NCI-H1105 treated with DMSO at 0.1 percent for 48 hours (cell line): ENCODE measurements at places on chromosomes 16 and 17.
A peak's percentile ranks its signal among the peaks of the same experiment; 100 is the strongest.

GRCh38 chr16:24562811-24563210 lies 23.4 kb downstream of the RBBP6 start:
- no peak for DNase-seq

GRCh38 chr16:17295948-17296347 lies 174.8 kb downstream of the XYLT1 start:
- no peak for DNase-seq

DNA sequence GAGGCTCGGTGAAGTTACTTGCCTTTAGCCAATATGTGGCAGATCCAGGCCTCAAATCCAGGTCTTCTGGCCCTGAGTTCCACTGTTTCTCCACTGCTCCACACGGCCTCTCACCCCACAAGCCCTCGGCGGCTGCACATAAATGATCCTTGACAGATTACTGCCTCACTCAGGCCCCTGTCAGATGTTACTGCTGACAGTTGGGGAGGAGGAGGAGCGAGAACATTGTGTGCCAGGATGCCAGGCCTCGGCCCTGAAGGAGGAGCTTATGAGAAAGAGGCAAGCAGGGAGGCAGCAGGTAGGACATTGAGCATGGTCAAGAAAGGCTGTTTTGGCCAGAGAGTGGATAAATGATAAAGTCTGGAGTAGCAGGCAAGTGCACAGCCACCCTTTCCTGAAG lies 88.6 kb downstream of the RAB11FIP4 start:
- no peak for DNase-seq

GRCh38 chr17:74831444-74832146 lies 28.1 kb downstream of the GRIN2C start:
- peak; percentile 60 for DNase-seq

GRCh38 chr17:69060822-69061221 lies at the start of gene ABCA9:
ABCA9 (minus strand) TSS chr17:69060927; CDS start chr17:69051126, 9,801 bp downstream.
- no peak for DNase-seq

- no peak for DNase-seq
Observed at GRCh38 chr17:56074361-56074890, 78.8 kb upstream of the ANKFN1 start.

GRCh38 chr17:59631276-59631675 lies 11.6 kb downstream of the CLTC start:
- no peak for DNase-seq

- peak; percentile 94 for DNase-seq
Observed at GRCh38 chr17:8226536-8227237, 16.3 kb upstream of the AURKB start.

- no peak for DNase-seq
Observed at GRCh38 chr17:70041061-70041460, 34.0 kb upstream of the KCNJ16 start.

GRCh38 chr16:46974352-46974751 lies 878 bp upstream of the DNAJA2 start:
- DNase-seq = no peak

DNA sequence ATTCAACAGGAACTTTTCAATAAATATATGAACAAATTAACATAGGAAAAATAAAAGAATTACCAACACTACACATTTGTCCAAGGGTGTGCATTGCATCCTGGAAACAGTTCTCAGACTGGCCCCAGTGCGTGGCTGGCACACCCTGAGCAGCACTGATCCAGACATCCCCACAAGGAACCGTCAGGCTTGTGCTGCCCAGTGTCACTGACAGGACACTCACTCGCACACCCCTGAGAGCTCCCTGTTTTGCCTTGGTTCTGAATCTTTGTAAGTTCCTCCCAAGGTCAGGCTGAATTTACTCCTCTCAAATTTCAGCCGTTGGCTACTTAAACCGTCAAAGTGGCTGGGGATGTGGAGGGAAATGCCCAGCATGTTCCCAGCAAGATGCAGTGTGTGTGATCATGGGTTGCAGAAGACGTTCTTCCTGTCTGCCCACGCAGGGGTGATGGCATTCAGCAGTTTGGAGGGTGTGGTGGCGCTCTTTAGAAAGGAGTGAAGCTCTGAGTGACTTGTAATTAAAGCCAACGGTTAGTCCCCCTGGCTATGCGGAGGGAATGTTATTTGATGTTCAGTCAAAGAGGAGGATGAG lies 1.7 kb downstream of the MT2A start:
- no peak for DNase-seq

GRCh38 chr16:726438-727290 lies at the start of the genes CCDC78 and HAGHL:
CCDC78 (minus strand) TSS chr16:726443; CDS start chr16:726367, 76 bp downstream.
HAGHL (plus strand) TSS chr16:727106; CDS start chr16:727510, 404 bp downstream.
- no peak for DNase-seq

DNA sequence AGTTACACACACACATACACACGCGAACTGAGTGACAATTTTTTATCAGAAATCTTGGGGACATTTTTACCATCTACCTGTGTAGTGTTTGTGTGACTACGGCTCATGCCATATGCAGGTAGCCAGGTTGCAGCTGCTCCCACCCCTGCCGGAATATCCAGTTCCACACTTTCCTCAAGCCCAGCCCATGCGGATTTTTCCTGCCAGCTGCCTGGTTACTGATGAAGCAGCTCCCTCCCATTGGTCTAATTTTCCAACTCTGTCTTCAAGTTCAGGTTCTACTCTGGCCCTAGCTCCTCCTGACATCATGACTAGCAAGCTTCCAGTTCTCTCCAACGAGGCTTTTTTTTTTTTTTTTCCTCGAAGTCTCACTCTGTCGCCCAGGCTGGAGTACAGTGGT lies 4.8 kb downstream of the GSG1L2 start:
- DNase-seq = peak; percentile 4

DNA sequence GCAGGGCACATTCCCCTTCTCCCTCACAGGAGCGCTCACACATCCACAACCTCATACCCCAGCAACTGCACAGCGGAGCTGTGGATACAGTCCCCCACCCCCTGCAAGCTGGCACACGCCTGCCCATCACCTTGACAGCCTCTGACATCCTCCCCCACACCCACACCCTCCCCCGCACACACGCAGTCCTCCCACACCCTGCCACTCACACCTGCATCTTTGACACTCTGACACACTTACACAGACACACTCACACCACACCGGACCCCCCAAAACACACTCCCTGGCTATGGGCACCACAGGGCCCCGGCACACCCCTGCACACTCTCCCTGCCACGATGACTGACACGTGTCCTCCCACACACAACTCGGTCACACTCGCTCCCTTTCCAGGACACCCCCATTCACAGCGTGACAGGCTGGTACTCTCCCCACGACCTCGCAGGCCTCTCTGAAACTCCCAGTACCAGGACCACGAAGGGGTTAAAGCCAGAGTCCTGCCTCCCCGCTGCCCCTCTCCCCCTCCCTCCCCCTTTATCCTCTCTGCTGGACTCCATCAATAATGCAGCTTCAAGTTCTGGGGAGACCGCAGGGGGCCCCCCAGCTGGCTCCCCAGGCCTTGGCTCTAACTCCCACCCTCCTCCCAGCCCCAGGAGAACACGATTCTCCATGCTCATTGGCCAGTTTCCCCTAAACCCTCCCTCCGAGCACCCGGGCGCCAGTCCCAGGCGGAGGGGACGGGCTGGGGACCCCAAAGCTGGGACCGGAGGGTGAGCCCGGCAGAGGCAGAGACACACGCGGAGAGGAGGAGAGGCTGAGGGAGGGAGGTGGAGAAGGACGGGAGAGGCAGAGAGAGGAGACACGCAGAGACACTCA lies at the start of gene PPP1R1B:
PPP1R1B (plus strand) TSS at position 782 of the 876 bp plus-strand sequence. CDS start 441 bp downstream, outside the sequence.
- no peak for DNase-seq

- no peak for DNase-seq
Observed at GRCh38 chr16:87305505-87306391, 11.4 kb downstream of the C16orf95 start.

DNA sequence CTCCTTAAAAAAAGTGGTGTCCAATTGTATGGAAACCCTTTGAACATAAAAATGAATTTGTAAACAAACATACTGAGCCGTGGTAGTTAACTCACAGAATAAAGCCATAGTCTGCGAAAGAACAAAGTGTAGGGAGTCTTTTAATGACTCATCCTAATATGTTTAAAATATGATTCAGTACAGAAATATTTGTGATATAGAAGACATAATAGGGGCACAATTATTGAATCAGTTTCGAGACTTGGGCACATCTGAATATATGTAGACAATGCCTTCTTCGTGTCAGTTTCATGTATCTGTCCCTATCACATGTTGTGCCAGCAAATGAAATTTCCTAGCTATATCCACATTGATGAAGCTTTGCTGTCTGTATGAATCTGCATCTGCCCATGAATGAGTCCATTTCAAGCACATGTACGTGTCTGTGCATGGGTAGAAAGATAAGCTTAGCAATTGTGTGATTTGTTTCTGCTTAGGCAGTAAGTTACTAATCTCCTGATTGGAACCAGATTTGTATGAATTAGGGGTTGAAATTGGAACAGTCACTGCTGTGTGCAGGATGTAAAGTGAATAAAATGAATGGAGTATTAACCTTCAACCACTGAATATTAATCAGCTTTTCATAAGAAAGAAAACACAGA lies 112.5 kb upstream of the SOX9 start:
- DNase-seq = no peak

DNA sequence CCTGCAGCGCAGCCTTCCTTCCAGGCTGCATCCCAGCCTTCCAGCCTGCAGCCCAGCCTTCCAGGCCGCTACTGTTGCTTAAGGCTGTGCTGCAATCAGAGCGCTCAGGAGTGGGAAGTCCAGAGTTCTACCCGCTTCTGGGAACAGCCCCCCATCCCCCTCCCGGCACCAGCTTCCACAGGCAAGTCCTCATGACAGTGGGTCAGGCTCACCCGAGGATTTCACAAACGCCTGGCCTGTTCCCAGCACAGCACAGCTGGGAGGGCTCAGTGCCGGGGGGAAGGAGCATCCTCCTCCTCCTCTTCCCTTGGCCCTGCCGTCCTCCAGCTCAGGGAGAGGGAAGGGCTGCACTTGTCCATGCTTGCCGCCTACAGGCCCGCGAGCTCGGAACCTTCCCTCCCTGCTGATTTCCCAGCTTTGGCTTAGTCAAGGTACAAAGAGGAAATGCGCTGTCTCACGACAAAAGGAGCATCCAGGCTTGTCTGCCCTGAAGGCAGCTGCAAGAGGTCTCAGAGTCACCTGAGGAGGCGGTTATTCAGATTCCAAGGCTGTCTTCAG lies 8.3 kb downstream of the SOCS3 start:
- no peak for DNase-seq

DNA sequence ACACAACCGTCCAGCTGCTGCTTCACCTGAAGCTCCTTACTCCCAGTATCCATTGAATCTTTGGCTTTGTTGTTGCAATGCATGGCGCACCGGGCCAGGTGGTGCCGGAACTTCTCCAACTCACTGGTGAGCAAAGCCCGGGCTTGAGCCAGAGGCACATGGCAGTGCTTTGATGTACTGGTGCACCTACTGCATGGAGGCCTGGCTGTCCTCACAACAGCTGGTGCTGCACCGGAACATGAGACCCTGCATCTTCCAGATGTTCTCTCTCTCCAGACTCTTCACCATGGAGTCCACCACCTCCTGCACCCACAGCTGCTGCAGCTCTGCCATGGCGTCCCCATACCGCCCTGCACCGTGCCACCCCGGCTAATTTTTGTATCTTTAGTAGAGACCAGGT lies 10.2 kb downstream of the TACO1 start:
- no peak for DNase-seq

DNA sequence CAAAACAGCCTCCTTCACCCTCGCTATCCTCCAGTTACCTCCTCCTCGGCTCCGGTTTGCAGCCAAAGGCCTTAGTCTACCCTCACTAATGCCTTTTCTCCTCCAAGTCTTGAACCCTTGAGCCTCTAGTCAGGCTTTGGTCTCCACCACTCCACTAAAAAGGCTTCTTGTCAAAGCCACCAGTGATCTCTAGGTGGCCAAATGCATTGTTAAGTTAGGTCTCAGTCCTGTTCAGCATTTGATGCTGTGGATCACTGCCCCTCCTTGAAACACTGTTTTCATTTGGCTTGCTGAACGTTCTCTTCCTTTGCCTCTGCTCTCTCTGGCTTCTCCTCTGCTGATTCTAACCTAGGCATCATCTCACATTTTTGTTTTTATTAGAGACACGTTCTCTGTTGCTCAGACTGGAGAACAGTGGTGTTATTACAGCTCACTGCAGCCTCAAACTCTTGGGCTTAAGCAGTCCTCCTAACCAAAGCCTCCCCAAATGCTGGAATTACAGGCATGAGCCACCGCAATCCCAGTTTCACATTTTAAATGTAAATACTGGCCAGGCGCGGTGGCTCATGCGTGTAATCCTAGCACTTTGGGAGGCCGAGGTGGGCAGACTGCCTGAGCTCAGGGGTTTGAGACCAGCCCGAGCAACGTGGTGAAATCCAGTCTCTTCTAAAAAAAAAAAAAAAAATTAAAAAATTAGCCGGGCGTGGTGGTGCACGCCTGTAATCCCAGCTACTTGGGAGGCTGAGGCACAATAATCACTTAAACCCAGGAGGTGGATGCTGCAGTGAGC lies 1.1 kb downstream of the SGF29 start:
- no peak for DNase-seq

DNA sequence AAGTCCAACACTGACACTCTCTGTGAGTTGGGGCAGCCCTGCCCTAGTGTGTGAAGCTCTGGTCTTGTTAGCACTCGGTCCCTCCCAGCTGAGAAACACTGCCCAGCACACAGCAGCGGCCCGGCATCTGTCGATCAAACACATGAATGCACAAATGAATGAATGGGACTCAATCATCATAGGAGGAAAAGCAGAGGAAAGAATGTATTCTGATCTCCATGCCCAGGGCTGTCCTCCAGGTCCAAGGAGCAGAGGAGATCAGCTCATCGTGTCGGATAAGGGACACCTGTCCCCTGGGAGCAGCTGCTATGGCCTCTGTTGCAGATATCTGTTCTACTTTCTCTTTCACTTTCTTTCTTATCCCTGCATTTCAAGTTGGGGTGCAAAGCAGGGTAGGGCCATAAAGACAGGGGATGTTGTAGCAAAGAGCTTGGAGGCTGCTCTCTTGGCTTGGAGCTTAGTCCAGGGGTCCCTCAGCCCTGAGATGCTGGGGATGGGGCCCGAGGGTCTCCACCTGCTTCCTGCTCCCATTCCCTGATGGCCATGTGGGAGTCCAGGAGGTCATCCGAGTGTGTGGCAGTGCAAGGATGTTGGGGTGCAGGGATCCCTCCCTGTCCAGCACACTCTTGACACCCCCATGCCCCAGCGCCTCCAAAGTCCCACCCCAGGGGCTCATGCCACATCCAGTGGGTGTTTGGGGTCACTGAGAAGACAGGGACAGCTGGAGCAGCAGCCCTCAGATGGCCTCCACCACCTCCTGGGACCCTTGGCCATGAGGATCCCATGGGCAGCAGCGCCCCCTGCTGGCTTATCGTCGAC lies 88.2 kb downstream of the IRF8 start:
- no peak for DNase-seq

DNA sequence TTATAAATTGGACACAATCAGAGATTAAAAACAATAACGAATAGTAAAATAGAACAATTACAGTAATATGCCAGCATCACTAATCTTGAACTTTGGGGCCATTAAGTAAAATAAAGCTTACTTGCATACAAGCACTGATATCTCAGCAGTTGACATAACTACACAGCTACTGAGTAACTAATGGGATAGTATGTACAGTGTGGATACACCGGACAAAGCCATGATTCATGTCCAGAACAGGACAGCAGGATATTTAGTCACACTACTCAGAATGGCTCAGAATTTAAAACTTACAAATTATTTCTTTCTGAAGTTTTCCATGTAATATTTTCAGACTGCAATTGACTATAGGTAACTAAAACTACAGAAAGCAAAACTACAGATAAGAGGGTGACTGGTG lies 427.5 kb downstream of the CDH13 start:
- DNase-seq = no peak

GRCh38 chr17:50144845-50145531 lies 5.5 kb downstream of the PPP1R9B start:
- no peak for DNase-seq
